A549 treated with DMSO at 1 μM for 4 hours (cell line): ENCODE measurements at places on chromosomes 1 and 21. TPM values are rescaled to one million over a fixed set of nuclear protein-coding genes. Genes with fewer than 3 reads are reported as not detected.

NIPAL3 gene
- 7.0 to 9.4 TPM (median 7.5 TPM) in 5 replicates for total RNA-seq

SPATA6 gene
- total RNA-seq: 0.82 to 2.8 TPM (median 1.6 TPM) in 5 replicates

ZNF593OS gene
- 0.07 to 0.78 TPM (median 0.21 TPM) in 4 of 5 replicates, not detected in the other for total RNA-seq

IL19 gene
- not detected in 5 replicates for total RNA-seq

GSTM2 gene
- 3.2 to 5.2 TPM (median 4.0 TPM) in 5 replicates for total RNA-seq

NRDC gene
- total RNA-seq: 69.6 to 87.4 TPM (median 82.0 TPM) in 5 replicates

CCDC27 gene
- total RNA-seq: not detected in 5 replicates

UBASH3A gene
- 0.16 to 0.34 TPM (median 0.24 TPM) in 4 of 5 replicates, not detected in the other for total RNA-seq

RCOR3 gene
- total RNA-seq: 20.5 to 23.4 TPM (median 20.8 TPM) in 5 replicates

TTC22 gene
- total RNA-seq: not detected in 5 replicates

SLAMF7 gene
- total RNA-seq: 1.6 to 4.0 TPM (median 2.6 TPM) in 5 replicates

LEFTY1 gene
- total RNA-seq: 0.11 to 0.38 TPM (median 0.30 TPM) in 5 replicates

C8B gene
- not detected in 5 replicates for total RNA-seq

CDK18 gene
- 0.66 to 1.3 TPM (median 1.1 TPM) in 5 replicates for total RNA-seq

LEPR gene
- 2.3 to 3.4 TPM (median 3.0 TPM) in 5 replicates for total RNA-seq

OR11L1 gene
- not detected in 5 replicates for total RNA-seq

TRIM46 gene
- 1.3 to 1.8 TPM (median 1.4 TPM) in 5 replicates for total RNA-seq

MTR gene
- 5.7 to 8.1 TPM (median 7.6 TPM) in 5 replicates for total RNA-seq

RIPPLY3 gene
- 0.38 to 0.93 TPM (median 0.70 TPM) in 5 replicates for total RNA-seq

OR2L2 gene
- total RNA-seq: not detected in 5 replicates

IL20 gene
- not detected in 5 replicates for total RNA-seq

RGS8 gene
- total RNA-seq: not detected in 5 replicates

LELP1 gene
- total RNA-seq: not detected in 5 replicates

TNFRSF14 gene
- 0.07 to 0.21 TPM (median 0.21 TPM) in 5 replicates for total RNA-seq

PRELP gene
- total RNA-seq: 0.02 TPM in 2 of 5 replicates, not detected in the others

ZP4 gene
- total RNA-seq: not detected in 5 replicates

CXADR gene
- total RNA-seq: 7.3 to 11.2 TPM (median 9.0 TPM) in 5 replicates

CYP4B1 gene
- not detected in 5 replicates for total RNA-seq

LYPD8 gene
- total RNA-seq: 0.11 to 0.32 TPM (median 0.17 TPM) in 3 of 5 replicates, not detected in the others

CDC20 gene
- total RNA-seq: 168 to 216 TPM (median 190 TPM) in 5 replicates

ZNF648 gene
- total RNA-seq: not detected in 5 replicates

MAP3K21 gene
- 11.7 to 14.2 TPM (median 13.6 TPM) in 5 replicates for total RNA-seq
